ENCODE measurements at places on chromosomes 7 and 10.
A peak's percentile ranks its signal among the peaks of the same experiment; 100 is the strongest.

- DNase-seq: no peak
These were observed 228.7 kb downstream of the CHRM2 start for GRCh38 chr7:137097111-137097510.

DNA sequence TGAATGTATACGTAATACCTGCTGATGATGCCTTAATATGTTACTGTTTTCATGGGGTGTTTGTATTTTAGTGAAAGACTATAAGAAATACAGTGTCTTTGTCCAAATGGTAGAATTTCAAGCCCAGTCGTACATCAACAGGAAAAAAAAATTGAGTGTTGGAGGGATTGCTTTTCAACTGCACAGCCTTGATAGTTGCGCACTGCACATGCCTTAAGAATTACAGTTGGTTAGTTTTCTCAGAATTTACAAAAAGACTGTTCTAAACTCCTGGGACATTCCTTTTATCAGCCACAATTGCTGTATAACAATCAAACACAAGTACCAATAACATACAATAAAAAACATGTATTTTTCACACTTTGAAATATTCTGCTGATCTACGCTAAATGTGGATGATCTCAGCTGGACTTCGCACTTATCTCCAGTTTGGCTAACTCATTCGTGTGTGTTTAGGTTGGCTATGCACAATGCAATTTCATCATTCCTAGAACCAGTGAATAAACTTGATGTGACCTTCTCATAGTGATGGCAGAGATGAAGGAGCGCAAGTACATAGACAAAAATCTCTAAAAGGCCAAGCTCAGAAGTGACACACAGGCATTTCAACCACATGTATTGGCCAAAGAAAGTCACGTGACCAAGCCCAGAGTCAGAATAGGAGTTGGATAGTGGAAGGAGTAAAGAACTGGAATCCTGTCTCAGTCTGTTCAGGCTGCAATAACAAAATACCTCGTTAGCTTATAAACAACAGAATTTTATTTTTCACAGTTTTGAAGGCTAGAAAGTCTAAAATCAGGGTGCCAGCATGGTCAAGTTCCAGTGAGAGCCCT lies 152.3 kb downstream of the IPMK start:
- no peak for DNase-seq

GRCh38 chr7:2205036-2205780 lies 27.5 kb downstream of the MAD1L1 start:
- DNase-seq: no peak

DNA sequence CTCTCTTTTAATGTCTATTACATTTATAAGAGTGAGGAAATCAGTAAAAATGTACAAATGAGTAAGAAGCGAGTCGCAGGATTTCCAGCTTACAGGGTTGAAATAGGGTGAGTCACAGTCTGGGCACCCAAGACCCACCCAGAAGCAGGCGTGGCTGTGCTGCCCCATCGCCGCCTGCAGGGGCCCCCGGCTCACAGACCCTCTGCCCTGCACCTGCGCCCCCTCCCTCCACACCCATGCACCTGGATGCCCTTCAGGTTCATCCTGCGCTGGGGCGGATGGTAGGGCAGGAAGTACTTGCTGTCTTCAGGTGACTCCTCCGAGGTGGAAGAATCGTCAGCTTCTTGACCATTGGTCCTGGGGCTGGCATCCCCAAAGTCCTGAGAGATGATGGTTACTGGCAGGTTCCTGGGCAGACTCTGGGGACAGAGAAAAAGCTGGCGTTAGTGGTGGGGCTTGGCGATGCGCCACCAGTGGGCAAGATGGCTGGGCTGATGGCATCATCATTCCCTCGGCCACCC lies 90.2 kb upstream of the GNA12 start:
- DNase-seq: peak; percentile 60

GRCh38 chr10:48634198-48634983 lies 29.5 kb upstream of the ARHGAP22 start:
- DNase-seq: peak; percentile 59

DNA sequence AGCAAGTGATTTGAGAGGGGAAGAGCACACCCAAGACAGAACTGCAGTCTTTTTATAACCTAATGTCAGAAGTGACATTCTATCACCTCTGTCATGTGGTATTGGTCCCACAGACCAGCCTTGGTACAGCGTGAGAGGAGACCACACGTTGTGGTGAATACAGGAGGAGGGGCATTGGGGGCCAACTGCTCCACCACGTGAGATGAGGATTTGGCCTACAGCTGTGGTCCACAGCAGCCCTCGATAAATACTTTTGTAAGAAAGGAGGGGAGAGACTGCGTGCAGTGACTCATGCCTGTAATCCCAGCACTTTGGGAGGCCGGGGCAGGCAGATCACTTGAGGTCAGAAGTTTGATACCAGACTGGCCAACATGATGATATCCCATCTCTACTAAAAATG lies 243.1 kb downstream of the FGFR2 start:
- DNase-seq: no peak

DNA sequence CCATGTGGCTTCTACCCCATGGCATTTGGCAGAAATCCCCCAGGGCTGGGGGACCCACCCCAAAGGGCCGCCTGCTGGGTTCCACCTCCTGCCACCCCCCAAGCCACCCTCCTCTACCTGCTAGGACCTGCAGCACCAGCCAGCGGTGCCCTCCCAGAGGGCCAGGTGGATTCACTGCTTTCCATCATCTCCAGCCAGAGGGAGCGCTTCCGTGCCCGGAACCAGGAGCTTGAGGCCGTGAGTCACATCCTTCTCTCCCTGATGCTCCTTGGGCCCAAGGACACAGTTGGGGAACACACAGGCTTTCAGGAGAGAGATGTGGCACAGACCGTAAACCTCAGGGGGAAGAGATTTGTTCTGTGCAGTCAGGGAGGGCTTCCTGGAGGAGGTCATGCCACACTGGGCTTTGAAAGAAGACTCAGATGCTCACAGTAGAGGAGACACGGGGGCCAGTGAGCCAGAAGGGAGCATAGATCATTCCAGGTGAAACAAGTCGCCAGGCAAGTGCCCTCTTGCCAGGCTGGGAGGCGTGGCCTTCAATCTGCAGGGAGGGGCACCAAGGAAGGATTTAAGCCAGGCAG lies 11.5 kb upstream of the SH2B2 start:
- no peak for DNase-seq

DNA sequence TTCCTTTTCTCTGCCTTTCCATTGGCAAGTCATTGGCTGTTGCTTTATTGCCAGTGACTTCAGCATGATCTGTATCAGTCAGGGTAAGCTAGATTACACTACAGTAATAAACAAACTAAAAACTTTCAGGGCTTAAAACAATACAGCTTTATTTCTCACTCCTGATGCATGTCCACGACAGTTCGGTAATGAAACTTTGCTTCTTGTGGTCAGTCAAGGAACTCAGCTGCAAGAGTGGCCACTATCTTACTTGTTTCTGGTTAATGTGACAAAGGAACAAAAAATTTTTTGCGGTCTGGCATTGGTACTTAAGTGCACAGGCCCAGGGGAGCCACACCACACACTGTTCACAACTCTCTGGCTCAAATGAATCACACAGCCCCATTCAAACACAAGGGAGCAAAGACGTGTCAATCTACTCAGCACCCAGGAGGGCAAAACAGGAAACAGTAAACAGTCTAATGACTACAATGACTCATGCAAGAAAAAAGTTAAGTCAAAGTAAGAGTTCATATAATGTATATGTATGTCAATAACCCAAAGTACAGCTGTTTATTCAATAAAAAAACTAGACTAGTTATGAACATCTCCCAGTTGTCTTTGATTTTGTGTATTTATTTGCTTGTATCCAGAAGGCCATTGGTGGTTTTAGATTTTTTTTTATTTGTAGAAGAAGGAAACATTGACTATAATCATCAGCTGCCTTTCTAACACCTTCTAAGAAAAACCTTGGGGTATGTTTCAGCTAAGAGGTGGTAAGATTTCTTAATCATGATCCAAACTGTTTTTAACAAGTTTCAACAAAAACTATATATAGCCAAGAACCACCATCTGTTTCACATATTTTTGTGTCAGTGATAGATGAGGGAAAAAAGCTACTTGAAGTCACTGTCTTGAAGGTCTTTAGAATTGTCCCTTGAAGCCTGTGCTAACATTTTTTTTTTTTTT lies 134.4 kb upstream of the FAM3C start:
- DNase-seq: peak; percentile 74

- DNase-seq: no peak
These were observed 322.8 kb downstream of the GLRX3 start for GRCh38 chr10:130459011-130459410.

DNA sequence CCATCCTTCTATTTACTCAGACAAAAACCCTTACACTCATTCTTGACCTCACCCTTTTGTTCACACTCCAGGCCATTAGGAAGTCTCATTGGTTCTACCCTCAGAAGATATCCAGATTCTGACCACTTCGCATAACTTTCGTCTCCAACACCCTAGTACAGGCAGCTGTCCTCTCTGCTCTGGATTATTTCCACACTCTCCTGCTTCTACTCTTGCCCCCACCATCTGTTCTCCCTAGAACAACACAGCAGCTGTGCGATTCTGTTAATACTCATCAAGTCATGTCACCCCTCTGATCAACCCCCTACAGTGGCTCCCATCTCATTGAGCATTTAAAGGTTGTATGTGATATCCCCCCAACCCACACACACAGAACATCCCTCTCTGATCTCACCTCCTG lies 15.5 kb upstream of the TRIL start:
- no peak for DNase-seq

DNA sequence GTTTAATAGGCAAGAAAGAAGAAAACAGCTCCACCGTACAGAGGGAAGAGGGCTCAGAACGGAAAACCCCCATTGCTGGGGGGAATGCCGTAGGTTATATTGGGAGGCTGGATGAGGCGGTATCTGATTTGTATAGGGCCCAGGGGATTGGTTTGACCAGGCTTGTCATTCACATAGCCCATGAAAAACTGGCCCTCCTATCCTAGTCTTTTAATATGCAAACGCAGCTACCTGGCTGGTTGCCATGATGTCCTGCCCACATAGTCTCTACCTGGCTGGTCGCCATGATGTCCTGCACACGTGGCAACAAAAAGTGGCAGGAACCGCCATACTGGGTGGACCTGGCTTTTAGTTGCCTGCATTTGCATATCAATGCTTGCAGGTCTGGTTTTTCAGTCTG lies 84.7 kb downstream of the AUTS2 start:
- DNase-seq: no peak

DNA sequence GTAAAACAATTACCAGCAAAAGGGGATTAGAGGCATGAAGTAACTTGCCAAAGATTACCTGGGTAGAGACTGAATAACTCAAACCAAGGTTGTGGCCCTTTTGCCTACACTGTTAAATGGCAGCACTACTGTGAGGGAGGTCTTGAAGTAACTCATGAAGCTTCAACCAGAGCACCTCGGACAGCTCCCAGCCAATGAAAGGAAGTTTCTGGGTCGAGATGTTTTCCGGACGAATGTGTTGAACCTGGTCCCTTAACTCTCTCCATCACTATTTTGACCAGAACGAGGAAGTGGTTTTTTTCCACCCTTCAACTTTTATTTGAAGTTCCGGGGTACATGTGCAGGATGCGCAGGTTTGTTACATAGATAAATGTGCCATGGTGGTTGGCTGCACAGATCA lies 133.6 kb upstream of the PRKCQ start:
- no peak for DNase-seq

DNA sequence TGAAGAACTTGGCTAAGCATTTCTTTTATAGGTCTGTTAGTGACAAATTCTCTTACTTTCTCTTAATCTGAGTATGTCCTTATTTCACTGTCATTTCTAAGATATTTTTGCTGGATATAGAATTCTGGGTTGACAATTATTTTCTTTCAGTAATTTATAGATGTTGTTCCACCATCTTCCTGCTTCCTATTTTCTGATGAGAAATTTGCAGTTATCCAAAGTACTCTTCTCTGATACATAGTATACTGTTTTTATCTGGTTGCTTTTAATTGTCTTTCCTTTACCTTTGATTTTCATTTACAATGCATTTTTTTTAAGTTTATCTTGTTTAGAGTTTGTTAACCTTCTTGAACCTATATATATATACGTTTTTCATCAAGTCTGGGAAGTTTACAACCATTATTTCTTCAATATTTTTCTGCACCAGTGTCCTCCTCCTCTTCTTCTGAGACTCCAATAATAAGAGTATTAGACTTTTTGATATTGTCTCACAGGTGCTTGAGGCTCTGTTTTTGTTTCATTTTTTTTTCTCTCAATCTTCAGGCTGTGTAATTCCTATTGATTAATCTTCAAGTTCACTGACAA lies 101.6 kb upstream of the INSIG1 start:
- DNase-seq: no peak

DNA sequence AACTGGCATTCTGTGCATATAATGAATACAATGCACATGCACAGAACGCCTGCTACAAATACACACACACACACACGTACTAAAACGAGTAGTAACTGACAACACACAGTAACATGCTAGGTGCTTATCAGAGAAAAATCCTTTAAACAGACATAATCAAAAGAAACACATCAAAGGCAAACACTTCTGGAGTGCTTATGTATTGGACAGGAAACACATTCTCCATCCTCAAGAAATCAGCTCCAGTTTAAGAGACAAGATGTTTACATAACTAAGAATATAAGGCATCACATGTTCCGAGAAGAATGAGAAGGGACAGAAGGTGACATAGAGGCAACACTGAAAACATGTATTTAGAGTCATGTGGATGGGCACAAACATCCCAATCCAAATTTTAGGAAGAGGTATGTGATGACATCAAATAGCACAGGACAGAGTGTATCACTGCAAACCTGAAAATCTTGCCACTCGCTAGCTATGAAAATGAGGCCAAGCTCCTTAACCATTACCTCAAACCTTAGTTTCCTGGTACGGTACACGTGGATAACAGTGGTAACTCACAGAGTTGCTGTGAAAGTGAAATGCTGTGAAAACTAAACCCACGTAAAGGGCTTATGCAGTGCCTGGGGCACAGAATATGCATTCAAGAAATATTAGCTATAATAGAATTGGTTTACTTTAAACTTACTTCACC lies 619.6 kb downstream of the PARD3 start:
- no peak for DNase-seq

- DNase-seq: no peak
These were observed 7.4 kb downstream of the NUB1 start for GRCh38 chr7:151348970-151349369.

- DNase-seq: no peak
These were observed 336.8 kb downstream of the AUTS2 start for GRCh38 chr7:69935107-69935506.

GRCh38 chr7:114787556-114787955 lies 134.3 kb upstream of the MDFIC start:
- DNase-seq: no peak

DNA sequence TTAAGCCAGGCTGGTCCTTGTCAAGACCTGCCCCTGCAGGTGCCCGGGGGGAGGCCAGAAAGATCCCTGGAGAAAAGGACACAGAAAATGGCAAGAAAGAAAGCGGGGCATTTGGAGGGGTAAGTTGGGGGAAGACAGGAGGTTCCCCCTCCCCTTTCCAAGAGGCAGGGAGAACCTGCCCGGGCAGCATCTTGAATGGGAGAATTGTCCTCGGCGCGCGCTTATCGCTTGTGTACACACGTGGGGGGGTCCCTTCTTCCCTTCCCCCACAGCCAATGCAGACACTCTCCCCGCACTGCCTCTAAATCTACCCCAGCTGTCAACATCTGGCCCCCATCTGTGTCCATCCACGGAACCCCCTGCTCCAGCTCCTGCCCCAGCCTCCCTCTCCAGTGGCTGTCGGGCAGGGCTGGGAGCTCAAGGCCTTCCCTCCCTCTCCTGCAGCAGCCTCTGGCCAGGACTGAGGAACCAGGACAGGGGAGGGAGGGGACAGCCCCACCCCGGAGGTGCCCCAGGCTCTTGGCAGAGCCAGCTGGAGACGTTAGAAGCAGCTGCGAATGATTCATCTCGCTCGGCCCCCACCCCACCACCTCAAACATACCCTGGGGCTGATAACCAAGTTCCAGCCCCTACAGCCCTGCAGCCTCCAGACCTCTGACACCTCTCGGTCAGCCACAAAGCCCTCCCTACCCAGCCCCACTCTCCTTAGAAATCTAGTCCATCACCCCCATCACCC lies 25.3 kb downstream of the EPHB4 start:
- no peak for DNase-seq
